ENCODE measurements at places on chromosomes 12 and 14. TPM values are rescaled to one million over a fixed set of nuclear protein-coding genes. Genes with fewer than 3 reads are reported as not detected.

CIDEB gene
- total RNA-seq: 28.7 TPM

GRCh38 chr12:64931321-64931720 lies 106.9 kb downstream of the TBC1D30 start:
- DNase-seq: no peak

DNA sequence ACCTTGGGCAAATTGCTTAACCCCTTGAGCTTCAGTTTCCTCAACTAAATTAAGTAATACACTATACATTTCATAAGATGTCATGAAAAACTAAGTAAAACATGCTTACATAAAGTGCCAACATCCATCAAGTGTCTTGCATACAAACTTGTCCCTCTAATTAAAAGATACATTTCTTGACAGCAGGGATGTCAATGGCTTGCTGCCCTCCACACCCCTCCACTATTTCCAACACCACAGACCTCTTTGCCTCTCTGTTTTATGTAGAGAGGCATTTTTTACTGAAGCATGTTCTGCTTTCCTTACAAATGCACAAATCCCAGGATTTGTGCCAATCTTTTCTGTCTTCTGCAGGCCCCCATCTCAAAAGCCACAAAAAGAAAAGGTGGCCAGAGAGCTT lies 89.0 kb upstream of the HOXC13 start:
- no peak for DNase-seq

KLHL33 gene
- 0.15 TPM for total RNA-seq

DNA sequence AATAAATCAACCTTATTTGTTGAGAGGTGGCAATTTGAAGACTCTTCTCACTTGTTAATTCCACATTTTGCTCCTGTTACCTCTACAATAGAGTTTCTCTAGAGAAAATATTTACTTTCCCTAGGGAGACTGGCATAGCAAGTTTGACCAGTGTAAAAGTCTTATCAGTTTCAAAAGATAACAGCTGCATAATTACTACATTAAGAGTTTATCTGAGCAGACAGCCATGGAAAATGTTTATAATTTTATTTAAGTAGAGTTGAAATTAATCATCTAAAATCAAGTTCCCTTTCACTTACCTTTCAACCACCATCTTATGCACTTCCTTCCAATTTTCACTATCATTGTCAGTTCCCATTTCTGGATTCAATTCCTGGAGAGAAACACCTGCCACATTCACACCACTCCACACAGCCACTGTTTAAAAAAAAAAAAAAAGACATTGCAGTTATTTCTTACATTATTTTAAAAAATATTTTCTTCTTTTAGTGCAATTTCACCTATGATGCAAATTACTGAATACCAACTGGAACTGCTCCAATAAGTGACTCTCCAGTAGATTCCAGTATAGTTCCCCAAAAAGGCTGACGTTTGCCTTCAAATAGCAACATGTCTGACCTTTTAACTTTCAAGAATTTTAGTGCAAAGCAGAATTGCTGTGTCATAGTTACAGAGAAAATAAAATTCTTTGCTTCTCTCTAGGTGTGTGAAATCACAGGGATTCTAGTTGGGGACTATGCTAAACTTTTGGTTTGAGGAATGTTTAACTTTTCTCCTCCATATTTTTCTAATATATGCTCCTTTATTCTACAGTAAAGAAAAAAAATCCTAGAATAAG lies 19.4 kb downstream of the LDHB start:
- DNase-seq: no peak

DNA sequence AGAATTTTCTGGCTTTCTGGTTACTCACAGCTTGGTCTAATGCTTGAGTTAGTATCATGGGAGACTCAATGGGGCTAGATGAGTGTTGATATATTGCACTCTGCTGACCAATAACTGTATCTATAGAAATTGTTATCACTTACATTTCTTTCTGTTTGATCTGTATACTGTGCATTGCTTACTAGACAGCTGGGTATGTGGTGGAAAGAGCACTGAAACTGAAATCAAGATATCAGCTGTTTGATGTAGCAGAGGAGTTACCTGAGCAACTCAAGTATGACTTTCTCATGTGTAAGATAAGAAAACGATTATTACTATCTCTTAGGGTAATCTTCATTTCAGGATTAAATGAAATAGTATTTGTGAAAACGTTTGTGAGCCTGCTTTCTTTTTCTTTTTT lies 183.0 kb downstream of the SLC15A5 start:
- DNase-seq: no peak

DNA sequence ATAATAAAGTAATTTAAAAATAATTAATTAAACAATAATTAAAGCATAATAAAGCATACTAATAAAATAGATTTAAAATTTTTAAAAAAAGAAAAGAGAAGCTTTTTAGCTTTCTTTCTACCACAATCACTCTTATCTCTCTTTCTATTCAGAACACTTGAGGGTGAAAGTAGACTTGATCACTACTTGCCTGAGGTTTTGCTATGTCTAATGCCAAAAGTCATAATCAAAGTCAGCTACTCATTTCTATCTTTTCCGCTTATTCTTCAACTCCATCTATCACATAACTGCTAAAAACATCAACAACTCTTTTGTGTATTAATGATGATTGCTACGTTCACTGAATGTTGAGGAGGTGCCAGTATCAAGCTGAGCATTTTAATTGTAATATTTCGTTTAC lies 202.0 kb upstream of the KRR1 start:
- no peak for DNase-seq

KRT82 gene
- total RNA-seq: not detected

SMIM41 gene
- total RNA-seq: not detected

BATF gene
- 41.0 TPM for total RNA-seq

GRCh38 chr12:69055280-69055679 lies 122.3 kb upstream of the CPM start:
- DNase-seq: no peak

DNA sequence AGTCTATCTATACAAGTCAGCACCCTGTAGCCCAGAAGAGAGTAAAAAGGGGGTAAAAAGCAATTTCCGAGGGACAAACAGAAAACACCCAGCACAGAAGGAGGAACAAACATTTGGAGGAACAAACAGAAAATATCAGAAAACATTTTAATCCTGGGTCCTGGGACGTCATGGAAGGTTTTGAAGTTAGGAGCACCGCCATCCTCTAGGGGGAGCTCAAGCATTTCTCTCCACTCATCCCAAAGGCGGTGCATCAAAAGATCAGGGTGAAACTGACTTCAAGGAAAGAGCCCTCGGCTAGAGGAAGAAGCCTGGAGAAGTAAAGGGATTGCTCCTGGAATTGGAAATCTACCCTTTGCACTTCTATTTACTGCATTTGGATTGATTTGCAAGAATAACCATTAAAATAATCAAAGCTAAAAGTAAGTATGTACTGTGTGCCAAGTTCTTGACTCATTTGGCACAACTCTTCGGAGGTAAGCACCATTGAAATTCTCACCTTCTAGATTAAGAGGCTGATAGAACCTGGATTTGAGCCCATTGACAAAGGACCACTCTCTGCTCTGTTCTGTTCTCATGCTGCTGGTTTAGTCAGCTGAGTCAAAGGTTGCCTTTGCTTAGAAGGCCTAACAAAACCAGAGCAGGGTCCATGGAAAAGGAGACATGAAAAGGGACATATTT lies 17.2 kb upstream of the POC1B start:
- peak; percentile 78 for DNase-seq

DNA sequence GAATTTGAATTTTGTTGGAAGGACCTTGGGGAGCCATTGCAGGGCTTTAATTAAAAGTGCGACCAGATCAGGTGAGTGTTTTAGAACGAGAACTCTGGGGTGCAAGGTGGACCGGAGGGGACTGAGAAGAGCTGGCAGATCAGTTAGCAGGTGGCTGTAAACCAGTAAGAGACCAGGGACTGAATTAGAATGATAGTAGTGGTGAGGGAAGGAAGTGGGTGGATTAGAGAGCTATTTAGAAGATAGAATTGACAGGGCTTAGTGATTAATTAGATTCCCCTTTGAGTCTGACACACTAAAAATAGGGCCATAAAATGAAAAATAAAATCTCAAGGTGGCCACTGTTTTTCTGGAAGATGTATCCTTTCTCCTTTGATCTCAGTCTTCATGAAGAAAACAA lies 44.8 kb downstream of the PLXNC1 start:
- DNase-seq: no peak
